ENCODE measurements at places on chromosomes 2 and 18. TPM values are rescaled to one million over a fixed set of nuclear protein-coding genes. Genes with fewer than 3 reads are reported as not detected.

DNA sequence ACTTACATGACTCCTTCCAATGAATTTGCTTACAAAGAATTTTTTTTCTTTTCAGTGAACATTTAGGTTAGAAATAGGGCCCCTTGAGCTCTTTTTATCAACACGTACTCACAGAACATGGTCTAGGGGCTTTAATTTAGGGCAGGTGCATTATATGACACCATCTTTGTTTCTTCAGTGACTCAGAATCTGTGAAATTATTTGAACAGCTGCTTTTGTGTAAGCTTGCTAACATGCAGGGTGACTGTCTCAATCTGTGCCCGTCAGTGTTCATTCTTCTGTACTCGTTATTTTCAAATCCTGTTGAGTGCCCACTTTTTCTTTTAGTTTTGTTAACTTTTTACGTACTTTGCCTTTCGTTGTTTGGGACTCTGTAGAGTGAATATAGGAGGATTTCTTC is 52.8 kb upstream of the CABYR start:
- no peak for DNase-seq

GRCh38 chr2:101479328-101479727 is 4.4 kb upstream of the RFX8 start:
- no peak for DNase-seq

GRCh38 chr2:237935740-237936452 is 30.9 kb upstream of the UBE2F start:
- no peak for DNase-seq

GRCh38 chr2:42965196-42965595 is 172.8 kb upstream of the HAAO start:
- no peak for DNase-seq

The CD8B2 gene
- 0.73 TPM for polyA plus RNA-seq
